Spleen (tissue), 13 donors: ENCODE measurements at places on chromosomes 7 and 10.

DNA sequence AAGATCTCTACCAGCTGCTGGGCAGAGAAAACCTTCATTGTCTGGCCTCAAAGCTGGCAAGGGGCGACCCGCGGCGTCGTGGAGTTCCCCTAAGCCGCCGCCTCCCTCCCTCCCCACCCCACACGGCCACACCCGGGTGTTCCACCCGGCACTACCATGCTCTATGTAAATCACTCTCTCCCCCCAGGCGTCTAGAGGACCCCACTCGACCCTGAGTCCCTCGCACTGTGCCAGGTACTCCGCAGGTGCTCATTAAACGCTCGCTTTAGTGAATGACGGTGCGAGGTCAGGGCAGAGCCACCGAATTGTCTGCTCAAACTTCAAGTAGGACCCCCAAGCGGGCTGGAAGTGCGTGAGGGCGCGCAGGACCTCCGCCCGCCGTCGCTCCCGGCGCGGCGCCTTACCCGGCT lies 628 bp downstream of the PARP12 start:
- peak; percentile 88 for DNase-seq

DNA sequence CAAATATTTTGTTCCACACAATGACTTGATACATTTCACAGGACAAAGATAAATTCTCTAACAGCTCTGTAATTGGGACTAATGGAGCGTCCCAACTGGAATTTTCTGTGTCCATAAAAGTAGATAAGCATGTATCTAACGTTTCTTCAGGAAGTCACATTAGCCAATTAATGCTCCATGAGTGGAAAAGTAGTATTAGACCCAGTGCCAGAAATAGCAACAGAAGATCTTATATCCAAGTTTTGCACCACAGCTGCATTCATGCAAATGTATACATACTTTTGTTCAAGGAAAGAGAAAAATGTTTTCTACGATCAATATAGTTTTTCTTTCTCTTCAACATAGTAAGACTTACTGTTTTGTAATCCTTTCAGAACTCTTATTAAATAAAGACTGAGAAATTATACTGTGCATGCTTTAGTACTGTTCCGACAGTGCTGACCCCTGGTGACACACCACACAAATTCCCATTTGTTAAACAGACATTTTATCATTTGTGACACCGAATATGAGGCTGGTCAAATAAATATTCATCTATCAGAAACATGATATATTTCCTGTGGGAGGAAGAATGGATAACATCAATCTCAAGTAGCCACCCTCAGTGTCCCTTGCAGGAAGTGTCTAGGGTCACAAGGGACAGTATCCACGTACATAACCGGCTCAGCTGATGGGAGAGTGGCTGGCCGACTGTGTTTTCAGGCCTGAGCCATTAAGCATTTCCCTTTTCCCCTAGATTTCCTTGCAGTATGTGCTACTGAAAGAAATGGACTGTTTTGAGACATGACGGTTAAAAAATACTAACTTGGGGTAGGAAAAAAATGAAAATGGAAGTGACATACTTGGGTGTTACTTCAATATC lies 102.1 kb upstream of the RSU1 start:
- DNase-seq = no peak

- DNase-seq = peak; percentile 85
Observed at GRCh38 chr10:97196223-97197029, 10.7 kb upstream of the SLIT1 start.

- DNase-seq = no peak
Observed at GRCh38 chr10:95553674-95554073, 7.5 kb downstream of the SORBS1 start.

- DNase-seq = no peak
Observed at GRCh38 chr7:97018791-97019531, 5.7 kb downstream of the DLX5 start.

DNA sequence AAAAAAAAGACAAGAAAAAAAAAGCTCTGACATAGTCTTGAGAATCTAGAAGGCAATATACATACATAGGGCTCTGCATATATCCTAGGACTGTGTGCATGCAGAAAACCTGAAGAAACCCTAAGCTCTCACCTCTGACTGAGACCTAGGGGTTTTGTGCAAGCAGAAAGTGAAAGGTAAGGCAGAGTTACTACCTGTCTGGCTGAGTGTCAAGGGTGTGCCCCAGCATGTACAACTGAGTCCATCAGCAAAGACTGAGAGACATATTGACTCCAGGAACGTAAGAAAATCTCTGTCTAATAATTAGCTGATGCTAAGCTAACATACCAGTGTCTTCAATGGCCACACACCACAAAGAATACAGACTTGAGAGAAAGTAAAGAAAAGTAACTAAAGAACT lies 16.3 kb upstream of the HNRNPH3 start:
- no peak for DNase-seq

- no peak for DNase-seq
Observed at GRCh38 chr7:34916267-34916666, 121.0 kb downstream of the DPY19L1 start.

DNA sequence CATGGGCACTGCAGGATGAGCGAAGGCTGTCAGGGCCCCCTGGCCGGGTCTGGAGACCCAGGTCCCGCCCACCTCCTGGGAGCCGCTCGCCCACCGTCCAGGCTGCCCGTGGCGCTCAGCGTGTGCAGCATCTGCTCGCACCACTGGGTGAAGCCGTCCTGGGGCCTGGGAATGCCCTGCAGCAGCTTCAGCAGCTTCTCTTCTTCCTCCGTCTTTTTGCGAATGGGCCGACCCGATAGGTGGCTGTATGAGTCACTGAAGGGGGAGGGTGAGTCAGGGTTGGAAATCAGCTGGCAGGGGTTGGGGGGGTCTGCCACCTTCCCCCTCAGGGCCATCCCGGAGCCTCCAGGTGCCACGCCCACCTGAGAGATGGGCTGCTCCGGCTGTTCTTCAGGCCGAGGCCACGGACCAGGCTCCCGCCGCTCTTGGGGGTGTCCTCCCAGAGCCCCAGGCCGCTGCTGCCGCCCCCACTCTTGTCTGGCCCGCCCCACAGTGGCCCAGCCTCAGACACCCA lies 8.7 kb downstream of the GNB2 start:
- DNase-seq = peak; percentile 78

DNA sequence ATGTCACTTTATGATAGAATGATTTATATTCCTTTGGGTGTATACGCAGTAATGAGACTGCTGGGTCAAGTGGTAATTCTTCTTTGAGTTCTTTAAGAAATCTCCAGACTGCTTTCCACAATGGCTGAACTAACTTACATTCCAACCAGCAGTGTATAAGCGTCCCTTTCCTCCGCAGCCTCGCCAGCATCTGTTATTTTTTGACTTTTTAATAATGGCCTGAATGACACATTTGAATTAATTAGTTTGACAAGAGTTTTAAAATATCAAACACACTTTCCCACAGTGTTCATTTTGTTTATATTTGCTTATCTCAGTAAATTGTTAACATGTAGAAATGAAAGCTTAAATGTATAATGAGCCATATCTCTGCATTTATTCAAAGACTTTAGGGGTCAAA lies 116.8 kb downstream of the TES start:
- DNase-seq = no peak

DNA sequence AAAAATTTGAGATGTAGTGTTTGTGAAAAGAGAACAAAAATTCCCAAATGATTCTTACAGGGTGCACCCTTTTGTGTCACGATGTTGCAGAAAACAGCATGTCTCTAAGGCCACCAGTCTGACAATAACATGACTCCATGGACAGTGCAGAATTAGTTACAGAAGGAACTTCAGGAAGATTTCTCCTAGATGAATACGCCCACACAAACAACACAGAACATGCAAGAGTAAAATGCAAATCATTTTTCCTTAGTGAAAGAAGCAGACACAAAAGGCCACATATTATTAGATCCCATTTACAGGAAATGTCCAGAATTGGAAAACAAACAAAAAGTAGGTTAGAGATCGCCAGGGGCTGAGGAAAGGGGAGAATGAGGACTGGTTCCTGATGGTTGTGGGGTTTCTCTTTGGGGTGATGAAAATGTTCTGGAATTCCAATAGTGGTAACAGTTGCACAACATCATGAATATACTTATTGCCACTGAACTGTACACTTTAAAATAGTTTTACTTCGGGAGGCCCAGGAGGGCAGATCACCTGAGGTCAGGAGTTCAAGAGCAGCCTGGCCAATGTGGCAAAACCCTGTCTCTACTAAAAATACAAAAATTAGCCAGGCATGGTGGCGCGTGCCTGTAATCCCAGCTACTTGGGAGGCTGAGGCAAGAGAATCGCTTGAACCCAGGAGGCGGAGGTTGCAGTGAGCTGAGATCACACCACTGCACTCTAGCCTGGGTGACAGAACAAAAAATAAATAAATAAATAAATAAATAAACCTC lies 10.2 kb downstream of the ZC3HAV1 start:
- DNase-seq = no peak

DNA sequence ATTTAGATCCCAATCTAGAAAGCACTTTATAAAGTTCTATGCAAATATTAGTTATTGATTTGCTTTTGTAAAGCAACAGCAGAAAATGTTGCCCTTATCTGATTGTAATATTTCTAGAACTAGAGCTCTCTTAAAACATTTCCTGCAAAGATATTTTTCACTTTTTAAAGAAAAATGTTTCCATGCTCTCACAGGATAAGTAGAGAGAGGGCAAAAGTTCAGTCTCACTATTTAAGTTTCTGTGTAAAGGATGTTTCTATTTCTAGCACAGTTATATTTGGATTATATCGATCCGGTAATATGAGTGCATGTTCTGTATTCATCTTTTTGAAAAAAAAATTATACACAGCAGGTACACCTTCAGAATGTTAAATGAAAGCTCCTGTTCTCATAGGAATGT lies 82.1 kb downstream of the PON1 start:
- no peak for DNase-seq

DNA sequence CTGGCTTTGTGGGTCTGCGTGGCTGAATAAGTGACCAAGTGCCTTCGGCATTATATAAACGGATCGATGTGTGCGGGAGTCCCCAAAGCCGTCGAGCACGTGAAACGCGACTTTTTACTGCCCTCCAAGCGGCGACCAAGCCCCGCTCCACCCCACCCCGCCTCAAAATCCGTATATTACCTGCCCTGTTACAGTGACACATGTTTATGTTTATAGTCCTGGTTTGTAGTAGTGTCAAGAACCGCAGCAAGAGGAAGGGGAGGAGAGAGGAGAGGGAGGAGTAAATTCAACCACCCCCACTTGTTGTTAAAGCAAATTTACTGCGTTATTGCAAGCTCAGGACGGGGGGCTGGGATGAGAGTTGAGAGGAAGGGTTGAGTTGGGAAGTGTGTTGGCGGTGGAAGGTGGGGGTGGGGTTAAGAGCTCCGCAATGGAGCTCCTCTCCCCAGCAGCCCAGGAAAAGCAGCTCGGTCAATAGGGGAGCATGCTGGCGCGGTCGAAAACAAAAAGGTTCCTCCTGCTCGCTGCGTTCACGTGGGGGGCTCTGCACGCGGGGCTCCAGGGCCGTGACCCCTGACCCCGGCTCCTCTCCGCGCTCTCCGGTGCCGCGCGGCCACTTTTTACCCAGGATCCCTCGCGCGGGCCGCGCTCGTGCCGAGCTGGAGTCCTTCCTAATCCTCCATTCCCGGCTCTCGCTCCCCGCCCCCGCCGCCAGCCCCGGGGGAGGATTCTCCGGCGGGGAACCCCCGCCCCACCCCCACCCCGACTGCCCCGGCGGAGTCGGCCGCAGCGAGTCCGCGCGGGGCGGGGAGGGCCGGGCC lies at the start of gene SKIDA1:
TSS of gene SKIDA1 (minus strand) at position 316 of the 821 bp plus-strand sequence. CDS start 7,860 bp downstream, outside the sequence.
- peak; percentile 93 for DNase-seq

DNA sequence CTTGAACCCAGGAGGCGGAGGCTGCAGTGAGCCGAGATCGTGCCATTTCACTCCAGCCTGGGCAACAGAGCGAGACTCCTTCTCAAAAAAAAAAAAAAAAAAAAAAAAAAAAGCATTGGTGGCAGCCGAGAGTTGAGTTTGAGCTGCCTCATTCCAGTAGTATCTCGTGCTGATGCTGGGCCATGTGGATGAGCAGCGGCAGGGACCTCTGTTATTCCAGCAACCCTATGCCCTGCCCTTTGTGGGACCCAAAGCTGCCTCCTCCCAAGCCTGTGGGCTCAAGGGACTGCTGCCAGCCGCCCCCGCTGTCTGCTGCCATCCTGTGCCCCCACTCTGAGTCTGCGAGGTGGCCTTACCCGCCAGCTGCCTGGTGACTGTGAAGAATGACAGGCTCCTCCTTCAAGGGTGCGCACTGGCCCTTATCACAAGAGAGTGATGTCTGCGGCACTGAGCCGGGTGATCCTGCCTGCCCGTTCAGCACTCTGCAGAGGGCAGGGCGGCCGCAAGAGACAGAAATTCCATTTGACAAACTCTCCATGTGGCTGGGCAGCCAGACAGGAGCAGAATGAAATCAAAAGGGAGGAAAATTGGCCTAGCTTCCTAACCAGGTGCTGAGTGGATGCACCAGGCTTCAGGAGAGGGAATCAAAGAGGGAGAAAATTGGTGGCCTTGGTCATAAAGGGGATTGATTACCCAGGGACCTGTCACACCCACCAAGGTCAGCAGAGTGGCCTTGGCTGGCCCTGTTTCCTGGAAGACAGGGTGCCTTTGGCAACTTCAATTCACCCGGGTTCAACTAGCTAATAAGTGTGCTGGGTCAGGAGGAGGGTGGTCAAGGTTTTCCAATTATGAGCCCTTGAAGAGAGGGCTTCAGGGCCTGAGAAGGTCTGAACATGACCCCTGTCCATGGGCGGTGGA lies 65.3 kb upstream of the ZMIZ1 start:
- no peak for DNase-seq

GRCh38 chr7:23474094-23474828 lies 4.0 kb upstream of the IGF2BP3 start:
- peak; percentile 89 for DNase-seq

- no peak for DNase-seq
Observed at GRCh38 chr7:143271240-143271639, 8.0 kb downstream of the GSTK1 start.

DNA sequence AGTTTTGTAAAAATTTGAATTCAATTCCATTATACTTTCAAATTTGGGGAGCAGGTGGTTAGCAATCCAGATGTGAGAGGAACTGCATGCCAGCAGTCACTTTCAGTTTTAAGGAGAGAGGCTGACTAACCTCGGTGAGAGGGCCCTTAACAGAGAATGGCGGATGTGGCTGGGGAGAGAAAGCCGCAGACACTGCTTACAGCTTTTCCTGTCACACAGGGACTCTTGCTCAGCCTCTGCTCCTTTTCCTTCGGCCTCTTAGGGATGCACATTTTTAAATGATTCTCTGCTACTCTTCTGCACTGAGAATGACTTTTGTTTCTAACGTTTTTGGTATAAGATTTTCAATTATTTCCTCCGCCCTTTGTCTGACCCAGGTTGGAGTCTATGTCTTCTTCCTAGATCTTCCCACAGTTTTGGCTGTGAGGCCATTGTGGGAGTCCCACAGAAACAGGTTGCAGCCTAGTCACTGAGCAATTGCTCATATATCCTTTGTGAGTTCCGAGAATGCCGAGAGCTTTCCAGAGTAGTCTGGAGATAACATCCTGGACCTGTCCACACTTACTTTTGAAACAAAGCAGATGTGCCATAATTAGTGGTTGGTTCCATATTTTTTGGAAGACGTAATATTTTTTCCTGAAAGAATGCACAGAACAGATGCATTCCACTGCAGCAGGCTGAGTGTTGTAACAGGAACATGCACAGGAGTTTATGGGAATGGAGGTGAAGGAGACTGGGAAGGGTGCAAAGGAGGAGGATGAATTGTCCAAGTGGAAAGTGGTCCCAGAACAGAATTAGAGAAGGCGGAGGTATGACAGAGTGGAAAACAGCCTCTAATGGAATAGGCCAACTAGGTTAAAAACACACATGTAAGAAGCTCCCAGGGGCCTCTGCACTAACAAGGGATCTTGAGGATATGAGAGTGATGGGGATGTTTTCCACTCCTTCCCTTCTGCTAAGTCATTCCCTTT lies 168.0 kb upstream of the ZNF32 start:
- DNase-seq = peak; percentile 82

GRCh38 chr7:108128514-108128913 lies 1.6 kb downstream of the LAMB4 start:
- no peak for DNase-seq
